ENCODE measurements at places on chromosomes 11 and 22.

GRCh38 chr11:127035824-127036223 lies 35.3 kb upstream of the KIRREL3 start:
- no peak for DNase-seq

- DNase-seq, result no peak
Measured at GRCh38 chr11:8243458-8243857, 20.2 kb downstream of the LMO1 start.

- no peak for DNase-seq
Measured at GRCh38 chr11:36123336-36124101, 165.7 kb downstream of the COMMD9 start.

- no peak for DNase-seq
Measured at GRCh38 chr11:81237139-81237538, 1496.5 kb downstream of the FAM181B start.

DNA sequence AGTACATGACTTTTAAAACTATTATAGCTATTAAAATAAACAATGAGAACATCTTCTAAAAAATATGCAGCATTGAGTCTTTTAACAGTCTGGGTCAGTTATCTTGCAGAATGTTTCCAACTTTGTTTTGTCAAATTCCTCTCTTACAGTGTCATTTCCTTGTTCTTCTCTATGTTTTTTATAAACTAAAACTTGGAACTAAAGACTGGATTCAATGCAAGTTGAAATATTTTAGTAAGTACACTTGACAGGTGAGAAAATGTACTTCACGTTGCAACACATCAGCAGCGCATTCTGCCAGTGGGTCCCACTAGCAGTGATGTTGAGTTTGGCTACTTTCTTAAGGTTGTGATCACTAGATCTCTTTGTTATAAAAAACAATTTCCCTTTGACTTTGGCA lies 1407.6 kb upstream of the RAG2 start:
- no peak for DNase-seq

DNA sequence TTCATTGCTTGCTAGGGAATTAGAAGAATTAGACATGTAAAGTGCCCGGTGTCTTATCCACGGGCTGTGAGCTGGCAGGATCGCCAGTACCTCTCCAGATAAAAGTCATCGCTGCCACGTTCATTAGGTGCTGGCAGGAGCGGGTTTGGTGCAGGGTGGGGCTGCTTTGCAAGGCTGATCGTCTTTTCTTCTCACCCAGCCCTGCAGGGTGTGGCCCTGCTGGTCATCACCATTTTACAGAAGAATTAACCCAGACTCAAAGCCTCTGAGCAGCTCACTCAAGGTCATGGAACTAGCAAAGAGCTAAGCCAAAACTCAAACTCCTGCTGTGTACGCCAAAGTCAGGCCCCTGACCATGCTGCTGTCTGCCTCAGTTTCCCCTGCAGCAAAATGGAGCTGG lies 6.1 kb upstream of the FGF4 start:
- no peak for DNase-seq

- no peak for DNase-seq
Measured at GRCh38 chr11:114230031-114230704, 66.0 kb upstream of the NNMT start.

GRCh38 chr22:17694193-17694592 lies 55.6 kb downstream of the BCL2L13 start:
- DNase-seq, result no peak

DNA sequence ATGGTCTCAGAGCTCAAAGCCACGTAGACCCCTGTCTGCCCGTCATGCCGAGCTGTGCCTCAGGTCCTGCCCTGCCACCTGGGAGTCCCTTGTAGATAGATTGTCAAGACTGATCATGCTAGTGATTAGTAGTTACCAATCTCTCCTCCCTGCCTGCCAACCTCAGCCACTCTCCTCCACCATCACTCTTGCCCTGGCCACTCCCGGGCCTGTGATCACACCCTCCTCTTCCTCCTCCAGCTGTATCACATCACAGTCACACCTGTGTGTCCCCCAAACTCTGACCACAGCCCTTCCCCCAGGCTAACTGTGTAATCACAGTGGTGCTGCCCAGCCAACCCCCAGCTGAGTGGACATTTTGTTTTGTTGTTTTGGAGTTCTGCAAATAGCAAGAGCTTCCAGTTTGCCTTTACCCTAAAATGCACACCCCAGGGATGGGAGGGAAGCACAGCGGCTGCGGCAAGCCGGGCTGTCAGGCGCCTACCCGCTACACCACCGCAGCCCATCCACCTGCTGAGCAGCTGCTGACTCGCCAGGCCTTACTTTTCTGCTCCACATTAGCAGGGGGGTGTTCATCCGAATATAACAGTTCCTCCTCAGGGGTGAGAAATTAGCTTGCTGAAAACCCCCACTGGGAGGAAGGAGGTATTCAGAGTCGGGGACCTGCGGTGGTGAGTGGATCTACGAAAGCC lies 45.8 kb downstream of the LRFN4 start:
- DNase-seq, result no peak

DNA sequence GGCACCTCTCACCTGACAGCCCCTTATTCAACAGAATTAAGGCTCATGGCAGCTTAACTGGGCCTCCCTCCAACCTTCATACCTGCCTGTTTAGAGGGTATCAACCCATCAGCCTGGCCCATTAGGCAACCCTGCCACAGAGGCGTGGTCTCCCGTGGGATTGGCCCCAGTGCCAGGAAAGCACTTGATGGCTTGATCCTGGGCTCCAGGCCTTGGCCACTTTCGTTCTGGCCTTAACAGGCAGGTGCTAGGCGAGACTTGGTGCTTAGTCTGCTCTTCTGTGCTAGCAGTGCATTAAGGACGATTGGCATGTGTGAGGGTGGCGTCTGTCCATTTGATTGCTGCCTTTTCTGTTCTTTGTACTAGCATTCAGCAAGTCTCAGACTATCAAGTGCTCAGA lies 75.2 kb downstream of the CABIN1 start:
- DNase-seq, result no peak

DNA sequence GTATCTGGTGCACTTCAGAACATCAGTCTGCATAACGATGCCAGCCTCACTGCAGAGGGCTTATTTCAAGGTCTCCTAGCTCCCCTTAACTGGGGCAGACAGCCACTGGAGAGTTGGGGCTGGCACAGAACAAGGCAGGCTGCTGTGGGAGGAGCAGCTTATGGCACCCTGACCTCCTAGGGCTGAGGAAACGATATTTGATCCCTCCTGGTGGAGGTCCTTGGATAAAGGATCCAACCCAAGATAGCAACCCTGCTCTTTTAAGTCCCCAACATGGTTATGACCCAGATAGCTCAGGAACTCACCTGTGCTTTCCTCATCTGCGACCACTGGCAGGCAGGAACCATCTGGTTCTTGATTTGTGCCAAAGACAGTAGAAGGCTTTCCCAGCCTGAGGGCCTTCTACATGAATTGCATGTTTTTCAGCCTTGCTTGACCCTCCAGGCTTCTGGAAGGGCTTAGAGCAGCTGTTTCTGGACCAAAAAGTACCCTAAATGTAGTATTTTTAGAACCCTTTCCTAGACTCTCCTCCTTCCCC lies 2.8 kb downstream of the TMEM109 start:
- DNase-seq, result no peak

- DNase-seq, result no peak
Measured at GRCh38 chr11:88544656-88545280, 207.2 kb upstream of the CTSC start.

GRCh38 chr22:19497245-19497644 lies 17.5 kb downstream of the CDC45 start:
- DNase-seq, result no peak

DNA sequence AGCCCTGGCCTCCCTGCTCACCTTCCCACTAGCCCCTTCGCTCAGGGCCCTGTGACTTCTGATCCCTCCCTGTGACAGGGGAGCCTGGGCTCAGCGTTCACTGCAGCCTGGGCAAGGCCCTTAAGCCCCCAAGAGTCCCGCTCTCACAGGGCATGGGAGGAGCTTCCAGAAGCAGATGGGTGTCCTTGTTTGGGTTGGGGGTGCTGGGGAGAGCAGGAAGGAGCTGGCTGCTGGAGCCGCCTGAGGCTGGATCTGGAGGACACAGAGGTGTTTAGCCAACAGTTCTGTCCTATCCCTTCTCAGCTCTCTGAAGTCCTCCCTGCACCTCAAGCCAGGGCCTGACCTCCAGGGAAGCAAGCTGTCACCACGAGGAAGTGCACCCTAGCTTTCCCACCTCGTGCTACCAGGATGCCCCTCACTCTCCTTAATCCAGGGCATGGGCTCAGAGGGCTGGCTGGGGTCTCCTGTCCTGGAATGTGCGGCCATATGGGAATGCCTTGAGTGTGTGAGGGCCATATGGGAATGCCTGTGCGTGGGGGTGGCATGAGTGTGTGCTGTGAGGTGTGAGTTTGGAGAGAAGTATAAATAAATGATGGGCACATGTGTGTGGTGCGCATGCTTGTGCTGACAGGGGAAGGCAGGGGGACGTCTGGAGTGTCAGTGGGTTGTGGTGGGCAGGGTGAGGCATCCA lies 25.0 kb upstream of the TUB start:
- no peak for DNase-seq

DNA sequence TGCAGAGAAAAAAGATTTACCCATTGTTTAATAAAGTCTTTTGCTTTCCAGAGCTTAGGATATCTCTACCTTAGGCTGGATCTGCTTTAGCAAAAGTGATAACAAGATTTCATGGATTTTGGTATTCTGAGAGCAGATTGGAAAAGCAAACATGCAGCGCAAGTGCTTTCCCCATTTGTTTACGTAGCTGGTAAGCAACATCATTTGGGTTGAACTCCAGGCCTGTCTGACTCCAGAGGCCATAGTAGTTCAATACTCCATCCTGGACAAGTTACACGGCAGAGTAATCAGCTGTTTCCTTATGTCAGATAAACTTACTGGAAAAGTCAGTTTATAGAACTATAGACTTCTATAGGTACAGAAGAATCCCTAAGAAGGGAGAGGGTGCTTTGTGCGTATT lies 40.6 kb upstream of the TNRC6B start:
- no peak for DNase-seq

- no peak for DNase-seq
Measured at GRCh38 chr22:41976961-41977566, 7.8 kb downstream of the SEPTIN3 start.

- no peak for DNase-seq
Measured at GRCh38 chr11:35734669-35735410, 72.3 kb downstream of the TRIM44 start.

DNA sequence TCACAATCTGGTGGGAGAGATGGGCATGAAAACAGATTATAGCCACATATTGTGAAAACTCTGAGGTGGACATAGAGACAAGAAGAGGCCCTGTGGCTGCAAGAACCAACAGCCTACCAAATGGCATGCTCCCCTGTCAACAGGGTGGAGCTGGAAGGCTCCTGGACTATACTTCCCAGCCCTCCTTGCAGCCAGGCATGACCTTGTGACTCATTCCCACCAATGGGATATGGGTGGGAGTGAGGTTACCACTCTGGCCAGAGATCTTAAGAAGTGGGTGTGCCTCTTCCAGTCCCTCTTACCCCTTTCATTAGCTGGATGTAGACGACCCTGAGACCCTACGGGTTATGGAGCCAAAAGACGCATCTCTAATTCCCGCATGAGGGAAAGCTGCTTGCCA lies 126.4 kb upstream of the ZBED5 start:
- DNase-seq, result no peak

DNA sequence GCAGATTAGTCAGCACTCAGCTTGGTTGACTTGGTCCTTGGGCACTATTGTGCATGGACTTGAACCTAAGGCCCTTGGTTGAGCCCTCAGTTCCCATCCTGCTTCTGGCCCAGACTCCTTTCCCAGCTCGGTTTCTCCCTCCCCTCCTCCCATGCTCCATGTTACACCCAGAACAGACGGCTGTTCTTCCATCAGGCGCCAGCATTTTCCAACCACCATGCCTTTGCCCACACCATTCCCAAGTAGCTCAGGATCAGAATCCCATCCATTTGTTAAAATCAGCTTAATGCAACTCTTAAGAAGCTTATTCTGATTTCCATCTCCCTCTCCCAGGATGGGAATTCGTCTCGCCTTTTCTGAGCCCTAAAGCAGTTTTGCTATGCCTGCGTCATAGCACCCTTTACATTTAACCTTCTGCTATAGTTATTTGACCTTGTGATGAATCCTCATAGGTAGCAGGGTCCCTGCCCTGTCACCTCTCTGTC lies 110.7 kb downstream of the MICAL2 start:
- no peak for DNase-seq

DNA sequence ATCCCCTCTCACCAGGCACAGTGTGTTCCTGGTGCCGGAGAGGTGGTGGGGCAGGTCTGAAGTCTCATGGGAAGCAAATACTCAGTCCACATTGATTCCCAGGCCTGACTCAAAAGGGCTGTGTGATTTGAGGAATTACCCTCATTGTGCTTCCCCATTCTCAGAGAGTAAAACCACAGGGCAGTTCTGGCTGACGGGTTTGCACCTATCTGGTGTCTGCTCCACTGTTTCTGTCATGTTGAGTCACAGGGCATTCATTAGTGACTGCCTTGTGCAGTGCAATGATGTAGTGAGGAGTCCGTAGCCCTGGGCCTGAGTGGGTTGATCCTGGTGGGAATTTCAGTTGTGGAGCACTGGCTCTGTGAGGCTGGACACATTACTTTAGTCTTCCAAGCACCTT lies 85.2 kb upstream of the ARHGAP20 start:
- no peak for DNase-seq

DNA sequence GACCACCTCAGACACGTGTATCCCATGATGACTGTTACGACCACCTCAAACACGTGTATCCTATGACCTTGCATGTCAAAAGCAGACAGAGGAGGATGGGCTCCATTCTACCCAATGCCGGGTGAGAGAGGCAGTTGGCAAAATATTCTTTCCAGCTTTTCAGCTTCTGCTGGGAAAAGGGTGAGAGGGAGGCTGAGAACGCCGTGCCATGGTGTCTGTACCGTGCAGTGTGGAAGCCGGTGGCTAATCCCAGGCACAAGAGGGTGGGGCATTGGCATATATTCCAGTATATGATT lies 1478.4 kb downstream of the TBC1D22A start:
- DNase-seq, result no peak

GRCh38 chr11:1126935-1127663 lies 30.7 kb upstream of the MUC5AC start:
- DNase-seq, result no peak

DNA sequence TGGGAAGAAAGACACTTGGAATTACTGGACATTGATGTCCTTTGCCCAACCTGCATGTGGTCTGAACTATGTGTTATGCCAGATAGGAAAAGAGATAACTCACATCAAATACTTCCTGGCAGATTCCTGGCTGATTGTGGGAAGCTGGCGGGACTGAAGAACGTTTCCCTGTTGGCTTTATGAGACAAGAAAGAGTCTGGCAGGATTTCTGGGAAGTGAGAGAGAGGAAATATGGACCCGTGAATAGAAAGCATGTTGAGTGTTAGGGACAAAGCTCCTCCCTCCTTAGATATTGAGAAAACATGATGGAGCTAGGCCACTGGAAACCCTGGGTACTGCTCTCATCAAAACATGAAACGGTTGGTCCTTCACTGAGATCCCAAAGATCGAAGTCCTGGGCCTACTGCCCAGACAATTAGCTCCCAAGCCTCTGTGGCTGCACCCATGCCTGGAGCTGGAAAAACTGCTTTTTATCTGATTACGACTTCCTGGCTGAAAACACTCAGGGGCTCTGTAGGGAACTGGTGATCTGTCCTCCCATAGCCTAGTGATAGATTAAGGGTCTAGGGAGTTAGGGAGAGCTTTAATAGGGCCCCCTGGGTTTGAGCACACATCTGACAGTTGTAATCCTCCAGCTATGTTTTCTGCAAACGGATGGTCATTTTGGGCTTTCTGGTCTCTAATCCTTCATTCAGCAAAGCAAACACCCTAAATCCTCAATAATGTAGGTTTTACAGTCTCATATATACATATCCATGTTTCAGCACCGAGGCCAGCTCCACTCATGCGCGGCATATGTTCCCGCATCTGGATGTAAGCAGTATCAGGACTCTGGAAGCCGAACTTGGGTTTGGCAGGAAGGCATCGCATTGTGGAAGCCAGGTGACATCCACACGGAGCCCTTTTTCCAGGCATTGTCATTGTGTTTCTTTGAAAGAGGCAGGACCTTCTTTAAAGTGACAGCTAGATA lies 6.1 kb upstream of the B3GAT1 start:
- no peak for DNase-seq

Measured in stimulated activated CD8-positive, alpha-beta memory T cell treated with anti-CD3 and anti-CD28 coated beads, Interleukin-4, amount 100 ng/mL, for 4 hours (primary cell).